ENCODE measurements at places on chromosomes 1 and 21. TPM values are rescaled to one million over a fixed set of nuclear protein-coding genes. Genes with fewer than 3 reads are reported as not detected.

DNA sequence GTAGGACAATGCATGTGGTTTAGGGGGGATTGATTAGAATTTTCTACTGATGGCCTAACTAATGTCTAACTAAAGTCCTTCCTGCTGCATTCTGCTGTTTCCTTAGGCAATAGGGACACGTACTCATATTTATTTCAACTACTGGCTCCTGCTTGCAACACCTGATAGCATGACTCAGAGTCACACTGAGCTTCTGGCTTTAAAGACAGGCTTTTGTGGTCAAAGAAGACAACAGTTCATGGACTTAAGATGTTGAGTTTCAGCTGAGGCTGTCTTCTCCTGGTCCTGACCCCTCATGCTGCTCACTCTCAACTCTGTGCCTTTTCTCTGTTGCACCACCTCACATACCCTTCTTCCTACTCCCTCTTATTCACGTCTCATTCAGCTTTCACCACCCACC is 29.1 kb upstream of the TRABD2B start:
- no peak for DNase-seq

DNA sequence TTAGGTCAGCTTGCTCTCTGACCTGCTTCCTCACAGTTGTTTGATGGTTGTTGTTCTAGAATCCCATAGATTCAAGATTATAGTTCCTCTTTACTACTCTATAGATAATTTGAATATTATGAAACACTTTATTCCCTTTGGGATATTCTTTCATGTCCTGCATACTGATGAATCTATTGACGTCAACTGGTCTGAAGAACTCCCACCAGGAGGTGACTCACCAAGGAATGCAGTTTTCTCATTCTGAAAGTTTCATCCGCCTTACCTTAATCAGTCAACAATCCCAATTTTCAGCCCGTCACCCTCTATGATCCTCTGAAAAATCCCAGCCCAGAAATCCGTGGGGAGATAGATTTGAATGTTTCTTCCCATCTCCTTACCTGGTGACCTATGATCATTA is 834.1 kb upstream of the PRMT6 start:
- no peak for DNase-seq

GRCh38 chr1:223512057-223512456 is 118.8 kb downstream of the CCDC185 start:
- DNase-seq = no peak

DNA sequence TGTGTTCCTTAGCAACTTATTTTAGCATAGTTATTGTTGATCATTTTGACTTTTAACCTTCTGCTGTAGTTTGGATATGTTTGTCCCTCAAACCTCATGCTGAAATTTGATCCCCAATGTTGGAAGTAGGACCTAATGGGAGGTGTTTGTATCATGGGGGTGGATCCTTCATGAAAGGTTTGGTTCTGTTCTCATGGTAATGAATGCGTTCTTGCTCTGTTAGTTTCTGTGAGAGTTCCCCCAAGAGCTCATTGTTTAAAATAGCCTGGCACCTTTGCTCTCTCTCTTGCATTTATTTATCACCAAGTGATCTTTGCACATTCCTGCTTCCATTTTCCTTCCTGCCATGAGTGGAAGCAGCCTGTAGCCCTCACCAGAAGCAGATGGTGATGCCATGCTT is 372.1 kb upstream of the VAMP3 start:
- DNase-seq = no peak

DNA sequence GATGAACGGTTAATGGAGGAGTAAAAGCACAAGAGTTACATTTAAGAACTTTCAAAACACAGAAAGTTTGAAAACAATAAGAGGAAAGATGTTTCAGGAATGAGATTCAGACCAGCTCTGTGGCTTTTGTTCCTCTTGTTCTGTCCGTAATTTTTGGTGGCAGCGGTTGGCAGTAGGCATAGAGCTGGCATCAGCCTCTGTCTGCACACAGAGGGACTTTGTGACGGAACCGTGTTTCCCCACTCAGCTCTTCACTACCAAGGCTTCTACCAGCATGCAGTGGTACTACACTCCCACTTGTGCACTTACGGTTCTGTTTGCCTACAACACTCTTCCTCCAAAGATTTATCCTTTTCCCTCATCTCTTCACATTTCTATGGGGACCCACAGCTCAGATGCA is 212.8 kb downstream of the DSCAM start:
- DNase-seq = no peak

DNA sequence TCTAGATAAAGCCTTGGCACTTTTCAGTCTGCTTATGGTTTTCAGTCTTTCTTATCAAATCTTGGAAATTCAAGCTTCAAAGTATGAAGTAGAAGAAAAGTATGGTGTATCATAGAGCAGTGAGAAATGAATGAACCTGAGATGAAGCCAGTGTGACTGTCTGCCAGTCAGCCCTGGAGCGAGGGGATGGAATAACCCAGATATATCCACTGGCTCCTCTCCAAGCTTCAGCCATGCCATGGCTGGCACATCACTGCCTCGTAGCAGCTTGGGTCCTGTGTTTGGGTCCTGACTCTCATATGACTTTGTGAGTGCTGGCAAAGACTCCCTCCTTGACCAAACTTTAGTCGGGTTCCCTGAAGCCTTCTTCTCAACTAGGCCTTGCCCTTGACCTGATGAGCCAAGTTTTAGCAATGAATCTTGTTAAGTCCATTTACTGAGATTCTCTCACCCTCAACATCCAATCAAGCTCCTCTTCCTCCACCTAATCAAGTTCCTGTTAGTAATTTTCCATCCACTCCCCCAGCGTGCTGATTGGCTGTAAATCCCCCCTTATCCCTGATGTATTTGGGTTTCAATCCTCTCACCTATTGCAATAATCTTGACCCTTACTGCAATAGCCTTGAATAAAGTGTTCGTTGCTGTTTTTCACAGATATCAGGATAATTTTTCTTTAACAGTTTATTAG is 62.5 kb upstream of the PRDX6 start:
- no peak for DNase-seq

The DEPDC1 gene
- total RNA-seq = not detected
